ENCODE measurements at places on chromosomes 7 and 10.

- no peak for DNase-seq
Measured at GRCh38 chr10:126935263-126935946, 30.2 kb downstream of the DOCK1 start.

- DNase-seq = no peak
Measured at GRCh38 chr10:46523962-46524471, 32.4 kb downstream of the GPRIN2 start.

GRCh38 chr7:74138945-74139843, 35.0 kb upstream of the EIF4H start:
- DNase-seq = no peak

GRCh38 chr7:151777908-151778670, 98.8 kb downstream of the PRKAG2 start:
- DNase-seq = no peak

DNA sequence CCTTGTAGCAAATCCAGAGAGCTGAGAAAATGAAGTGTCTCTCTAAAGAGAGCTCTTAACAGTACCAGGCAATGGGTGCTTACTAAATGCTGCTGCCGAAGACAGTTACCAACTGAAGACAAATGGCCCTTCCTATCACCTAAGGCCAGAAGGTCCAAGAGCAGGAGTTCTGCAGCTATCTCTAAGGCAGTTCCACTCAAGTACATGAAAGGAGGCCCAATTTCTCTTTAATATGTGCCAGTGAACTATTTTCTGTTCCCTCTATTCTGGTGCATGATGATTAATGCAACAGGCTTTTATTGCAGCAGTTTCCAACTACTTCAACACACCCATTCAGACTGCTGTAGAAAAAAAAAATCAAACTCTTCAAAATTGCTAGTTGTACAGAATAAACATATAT, 122.5 kb downstream of the SLC25A13 start:
- no peak for DNase-seq

DNA sequence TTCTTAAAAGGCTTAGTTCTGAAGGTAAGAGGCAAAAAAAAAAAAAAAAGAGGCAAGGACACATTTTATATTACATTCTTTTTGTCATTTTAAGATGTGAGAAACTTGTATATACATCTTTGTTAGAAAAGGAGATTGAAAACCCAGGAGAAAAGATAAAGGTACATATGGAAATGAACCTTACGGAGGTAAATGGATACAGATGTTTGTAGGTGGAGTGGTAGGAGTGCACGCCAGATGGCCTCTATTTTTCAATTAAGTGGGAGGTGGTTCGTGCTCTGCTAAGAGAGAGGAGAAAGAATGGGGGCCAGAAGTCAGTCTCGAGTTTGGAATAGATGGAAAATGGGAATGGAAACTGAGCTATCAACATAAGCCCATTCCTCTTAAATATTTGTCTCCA, 622.5 kb upstream of the GHITM start:
- no peak for DNase-seq

GRCh38 chr10:98266647-98267046, 1.3 kb downstream of the LOXL4 start:
- no peak for DNase-seq

DNA sequence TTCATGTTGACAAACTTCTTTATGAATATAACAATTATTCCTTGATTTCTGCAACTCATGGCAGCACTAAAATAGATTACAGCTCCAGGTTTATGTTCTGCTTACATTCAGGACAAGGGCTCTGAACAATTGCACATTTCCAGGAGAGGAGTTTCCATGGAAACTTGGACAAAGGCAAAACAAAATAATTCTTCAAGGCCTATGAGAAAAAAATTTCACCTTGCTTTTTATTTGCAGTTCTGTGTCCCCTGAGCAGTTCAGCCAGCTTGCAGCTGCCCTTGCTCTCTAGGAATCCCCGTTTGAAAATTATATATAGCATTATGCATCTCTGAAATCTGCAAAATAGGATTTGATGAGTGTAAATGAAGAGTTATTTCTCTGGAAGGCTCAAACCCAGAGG, 71.7 kb downstream of the ARL4A start:
- no peak for DNase-seq

GRCh38 chr7:1321411-1322239, 89.0 kb downstream of the UNCX start:
- no peak for DNase-seq

DNA sequence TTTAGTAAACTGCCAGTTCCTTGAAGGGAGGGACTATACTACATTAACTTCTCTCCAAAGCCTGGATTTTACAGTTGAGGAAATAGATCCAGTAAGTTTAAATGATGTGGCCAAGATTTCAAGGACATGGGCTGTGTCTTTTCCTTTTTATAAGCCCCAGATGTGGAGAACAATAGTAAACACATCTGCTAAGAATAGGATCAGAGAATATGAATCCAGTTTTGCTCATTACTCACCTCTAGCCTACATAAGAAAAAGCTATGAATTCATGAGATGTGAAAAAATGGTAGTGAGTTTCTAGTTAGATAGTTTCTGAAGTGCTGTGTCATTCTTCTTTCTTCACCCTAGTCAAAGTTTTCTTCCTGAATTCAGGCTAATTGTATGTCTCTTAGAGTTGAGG, 38.6 kb downstream of the MAGI2 start:
- no peak for DNase-seq

GRCh38 chr10:51206500-51206899, 132.2 kb downstream of the PRKG1 start:
- no peak for DNase-seq

DNA sequence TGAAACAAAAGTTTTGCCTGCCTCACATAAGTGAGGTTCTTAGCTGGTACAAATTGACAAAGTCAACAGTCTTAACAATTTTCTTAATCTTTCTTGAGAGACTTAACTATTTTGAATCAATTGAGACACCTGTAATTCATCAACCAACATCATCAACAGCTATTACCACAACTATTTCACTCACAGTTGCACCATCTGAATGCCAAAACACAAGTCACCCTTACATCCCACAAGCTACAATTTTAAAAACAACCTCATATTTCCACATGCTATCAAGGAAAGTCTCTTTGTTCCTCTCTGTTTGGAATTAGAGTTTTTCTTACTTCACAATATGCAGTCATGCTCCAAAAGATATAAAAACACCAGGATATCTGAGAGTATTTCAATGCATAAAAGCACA, 4.9 kb downstream of the SMURF1 start:
- no peak for DNase-seq

- DNase-seq = no peak
Measured at GRCh38 chr7:80444811-80445210, 67.1 kb downstream of the GNAT3 start.

- no peak for DNase-seq
Measured at GRCh38 chr7:135509589-135509838, 388 bp downstream of the CNOT4 start.

GRCh38 chr10:131573707-131574106, 262.2 kb upstream of the TCERG1L start:
- DNase-seq = no peak

- DNase-seq = no peak
Measured at GRCh38 chr7:145347271-145347670, 511.4 kb upstream of the TPK1 start.
